Trophoblast cell (in vitro differentiated cells and primary cell): ENCODE measurements at places on chromosomes 6 and 20.

DNA sequence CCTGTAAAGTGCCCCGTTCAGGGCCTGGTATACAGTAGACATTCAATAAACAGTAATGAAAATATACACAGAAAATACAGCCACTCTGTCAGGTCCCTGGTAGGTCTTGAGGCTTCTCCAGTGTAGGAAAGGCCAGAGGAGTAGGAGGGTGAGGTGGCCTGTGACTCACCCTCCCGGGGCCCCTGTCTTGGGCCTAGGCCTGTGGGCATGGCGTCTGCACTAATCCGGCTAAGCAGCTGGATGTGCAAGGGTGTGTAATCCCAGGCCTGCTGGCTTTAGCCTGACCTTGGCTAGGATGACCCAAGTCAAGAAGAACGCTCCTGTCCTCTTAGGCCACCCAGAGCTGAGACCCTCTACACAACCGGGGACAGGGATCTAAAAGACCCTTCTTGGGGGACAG lies 84.9 kb downstream of the KCNB1 start:
- DNase-seq = peak; percentile 26
- H3K36me3 ChIP-seq = no peaks in the 10 kb centered on the region
- H3K27ac ChIP-seq = no peak overlapping the region
- no peaks in the 10 kb centered on the region for H3K4me1 ChIP-seq
- H3K27me3 ChIP-seq = no peaks in the 10 kb centered on the region

- no peak overlapping the region for H3K27ac ChIP-seq
- H3K4me3 ChIP-seq = no peak overlapping the region
- no peaks in the 10 kb centered on the region for H3K36me3 ChIP-seq
- DNase-seq = no peak
- H3K27me3 ChIP-seq = no peaks in the 10 kb centered on the region
These were observed 25.9 kb upstream of the CRISP1 start for GRCh38 chr6:49892280-49892679.

- H3K27ac ChIP-seq = no peak overlapping the region
- no peaks in the 10 kb centered on the region for H3K36me3 ChIP-seq
- H3K27me3 ChIP-seq = no peaks in the 10 kb centered on the region
- peaks cover 3% of the 10 kb centered on the region for H3K4me1 ChIP-seq
These were observed 100.6 kb downstream of the PRDM1 start for GRCh38 chr6:106186714-106187113.

DNA sequence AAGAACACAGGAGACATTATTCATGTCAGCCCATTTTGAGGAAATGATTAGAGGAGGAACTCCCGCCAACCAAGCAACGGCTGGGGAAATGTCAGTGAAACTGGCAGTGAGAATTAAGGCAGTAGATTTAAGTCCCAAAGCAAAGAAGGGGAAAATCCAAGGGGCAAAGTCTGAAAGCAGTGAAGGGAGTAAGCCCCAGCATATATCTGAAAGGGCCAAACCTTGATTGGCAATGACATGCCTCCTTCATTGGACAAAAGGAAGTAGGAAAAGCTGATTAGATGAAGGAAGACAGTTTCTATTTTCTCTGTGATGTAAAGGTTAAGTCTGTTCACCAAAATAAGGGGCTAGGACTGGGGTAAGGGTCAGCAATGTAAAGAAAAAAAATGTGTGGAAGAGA lies 190.3 kb downstream of the RNF144B start:
- H3K27ac ChIP-seq = no peak overlapping the region
- no peaks in the 10 kb centered on the region for H3K4me1 ChIP-seq
